GM10248 (cell line): ENCODE measurements at places on chromosomes 16 and 17.

- DNase-seq, result no peak
These were observed 9.5 kb upstream of the ADAM11 start for GRCh38 chr17:44749076-44749979.

- DNase-seq, result no peak
These were observed 9.3 kb downstream of the JPT1 start for GRCh38 chr17:75144816-75145512.

DNA sequence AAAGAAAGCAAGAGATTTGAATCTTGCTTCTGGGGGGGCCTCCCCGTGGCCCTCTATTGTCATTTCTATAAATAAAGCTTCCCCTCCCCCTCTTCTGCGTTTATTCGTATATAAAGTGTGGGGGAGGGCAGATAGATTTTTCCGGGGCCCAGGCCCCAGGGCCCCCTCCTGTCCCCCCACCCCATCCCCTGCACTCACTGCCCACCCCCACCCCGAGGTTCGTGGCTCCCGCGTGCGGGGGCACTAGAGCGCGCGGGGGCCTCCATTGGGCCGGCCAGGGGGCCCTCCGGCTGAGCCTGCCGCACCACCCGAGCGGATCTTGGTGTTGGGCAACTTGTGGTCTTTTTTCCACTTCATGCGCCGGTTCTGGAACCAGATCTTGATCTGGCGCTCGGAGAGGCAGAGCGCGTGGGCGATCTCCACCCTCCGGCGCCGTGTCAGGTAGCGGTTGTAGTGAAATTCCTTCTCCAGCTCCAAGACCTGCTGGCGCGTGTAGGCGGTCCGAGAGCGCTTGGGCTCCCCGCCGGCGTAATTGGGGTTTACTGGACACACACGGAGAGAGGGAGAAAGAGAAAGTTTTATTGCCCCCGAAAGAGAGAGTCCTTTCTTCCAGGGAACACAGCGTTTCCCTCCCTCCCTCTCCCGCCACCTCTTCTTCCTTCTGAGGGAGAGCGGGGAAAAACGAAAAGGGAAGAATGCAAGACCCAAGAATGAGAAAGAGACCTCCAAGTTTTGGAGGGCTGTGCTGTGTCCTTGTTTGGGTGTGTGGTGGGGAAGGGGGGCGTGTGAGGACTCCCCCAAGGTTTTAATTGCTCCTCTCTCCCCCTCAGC is 1.5 kb downstream of the HOXB4 start:
- DNase-seq, result no peak

DNA sequence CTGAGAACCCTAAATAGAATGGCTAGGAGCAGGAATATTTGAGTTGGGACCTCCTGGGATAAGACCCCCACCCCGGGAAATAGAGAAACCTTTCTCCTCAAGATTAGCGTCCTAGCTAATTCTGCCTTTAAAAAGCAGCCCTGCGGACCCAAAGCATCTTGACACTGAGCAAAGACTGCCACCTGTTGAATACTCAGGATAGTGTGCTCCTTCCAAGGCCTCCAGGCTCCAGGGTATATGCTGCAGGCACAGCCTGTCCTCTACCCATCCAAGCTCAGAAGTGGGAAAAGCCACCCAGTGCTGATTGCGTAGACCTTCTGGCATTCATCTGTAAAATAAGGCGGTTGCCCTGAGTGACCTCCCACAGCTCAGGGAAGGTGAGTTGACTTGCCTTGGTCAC is 456.2 kb upstream of the DYNLRB2 start:
- no peak for DNase-seq

GRCh38 chr17:48575066-48575582 is 3.0 kb downstream of the HOXB4 start:
- no peak for DNase-seq

DNA sequence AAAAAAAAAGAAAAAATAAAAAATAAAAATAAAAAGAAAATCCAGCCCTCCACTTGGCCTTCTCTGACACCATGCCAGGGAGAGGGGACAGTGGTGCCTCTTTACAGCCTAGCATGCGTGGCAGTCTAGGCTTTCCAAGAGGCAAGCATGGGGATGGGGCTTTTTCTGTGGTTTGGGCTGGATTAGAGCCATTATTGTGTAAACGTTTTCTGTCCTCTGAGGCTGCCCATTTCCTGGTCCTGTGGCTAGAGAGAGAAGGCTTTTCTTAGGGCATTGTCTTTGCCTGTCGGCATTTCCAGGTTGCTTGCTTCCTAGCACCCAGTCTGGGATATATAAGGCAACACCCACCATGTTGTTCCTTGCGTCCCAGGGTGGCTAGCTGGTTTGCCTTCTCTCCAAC is 2.7 kb upstream of the DHRS7B start:
- DNase-seq, result no peak
